8988T (cell line): ENCODE measurements at places on chromosomes 12 and 14.
A peak's percentile ranks its signal among the peaks of the same experiment; 100 is the strongest.

GRCh38 chr12:121238604-121239350, 28.8 kb downstream of the P2RX4 start:
- DNase-seq = no peak

- DNase-seq = no peak
Observed at GRCh38 chr14:98953551-98954348, 318.2 kb downstream of the BCL11B start.

- DNase-seq = no peak
Observed at GRCh38 chr14:61568572-61569011, 126.7 kb upstream of the HIF1A start.

DNA sequence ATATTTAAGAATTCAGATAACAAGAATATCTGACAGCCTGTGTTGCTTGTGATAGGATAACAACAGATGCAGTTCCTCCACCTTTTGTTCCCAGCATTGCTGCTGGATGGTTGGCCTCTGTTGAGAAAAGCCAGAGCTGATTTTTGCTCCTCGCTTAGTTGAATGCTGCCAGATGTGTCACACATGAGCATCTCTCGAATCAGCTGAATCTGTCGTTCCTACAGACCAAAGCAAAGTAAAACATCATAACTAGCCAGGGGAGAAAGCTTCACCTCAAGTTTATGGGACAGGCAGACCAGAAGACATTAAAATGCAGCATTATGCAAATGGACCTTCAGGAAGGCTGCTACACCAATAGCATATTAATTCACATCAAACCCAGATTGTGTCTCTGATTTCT, 20.1 kb downstream of the RACGAP1 start:
- DNase-seq = no peak

GRCh38 chr12:56987551-56988053, 18.7 kb downstream of the ZBTB39 start:
- peak; percentile 54 for DNase-seq

GRCh38 chr14:63896278-63896720, 43.5 kb downstream of the SYNE2 start:
- no peak for DNase-seq

GRCh38 chr14:88229428-88229827, 93.6 kb downstream of the KCNK10 start:
- no peak for DNase-seq
